Sigmoid colon (tissue), 7 donors: ENCODE measurements at places on chromosomes 11 and 22.

- DNase-seq = no peak
These were observed 30.4 kb downstream of the CYTH4 start for GRCh38 chr22:37312549-37313183.

GRCh38 chr11:13229711-13230318 is 47.8 kb upstream of the BMAL1 start:
- DNase-seq = no peak

- DNase-seq = no peak
These were observed 83.5 kb downstream of the BDNF start for GRCh38 chr11:27616711-27617110.

DNA sequence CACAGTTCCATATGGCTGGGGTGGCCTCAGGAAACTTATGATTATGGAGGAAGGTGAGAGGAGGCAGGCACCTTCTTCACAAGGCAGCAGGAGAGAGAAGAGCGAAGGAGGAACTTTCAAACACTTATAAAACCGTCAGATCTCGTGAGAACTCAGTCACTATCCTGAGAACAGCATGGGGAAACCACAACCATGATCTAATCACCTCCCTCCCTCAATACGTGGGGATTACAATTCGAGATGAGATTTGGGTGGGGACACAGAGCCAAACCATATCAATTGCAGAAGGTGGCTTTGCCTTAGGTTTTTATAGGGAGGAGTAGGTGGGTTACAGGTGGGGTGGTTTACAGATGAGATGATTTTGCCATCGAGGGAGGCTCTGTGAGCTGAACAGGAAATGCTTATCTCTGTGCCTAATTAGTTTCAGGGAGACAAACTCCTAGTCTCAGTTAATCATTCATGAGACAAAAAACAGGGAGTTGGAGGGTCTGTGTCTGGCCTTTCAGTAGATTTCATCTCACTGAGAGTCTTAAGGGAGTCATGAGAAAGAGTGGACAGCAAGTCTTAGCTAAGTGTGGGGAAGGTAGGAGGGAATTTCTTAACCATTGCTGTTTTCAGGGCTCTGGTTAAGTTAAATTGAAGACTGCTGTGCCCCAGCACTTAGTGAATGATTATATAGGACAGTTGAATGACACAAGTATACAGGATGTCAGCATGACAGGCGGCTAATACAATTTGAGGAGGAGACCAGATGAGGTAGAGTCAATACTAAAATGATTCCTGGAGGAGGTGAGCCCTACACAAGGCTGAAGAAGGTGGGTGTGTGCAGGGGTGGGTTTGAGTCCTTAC is 47.7 kb downstream of the CWC15 start:
- DNase-seq = no peak

GRCh38 chr22:49765951-49766350 is 61.7 kb downstream of the BRD1 start:
- DNase-seq = peak; percentile 56

- DNase-seq = peak; percentile 41
These were observed 5.2 kb downstream of the C1QTNF6 start for GRCh38 chr22:37182949-37183245.

- no peak for DNase-seq
These were observed 227.7 kb upstream of the ANO5 start for GRCh38 chr11:21965221-21965620.

DNA sequence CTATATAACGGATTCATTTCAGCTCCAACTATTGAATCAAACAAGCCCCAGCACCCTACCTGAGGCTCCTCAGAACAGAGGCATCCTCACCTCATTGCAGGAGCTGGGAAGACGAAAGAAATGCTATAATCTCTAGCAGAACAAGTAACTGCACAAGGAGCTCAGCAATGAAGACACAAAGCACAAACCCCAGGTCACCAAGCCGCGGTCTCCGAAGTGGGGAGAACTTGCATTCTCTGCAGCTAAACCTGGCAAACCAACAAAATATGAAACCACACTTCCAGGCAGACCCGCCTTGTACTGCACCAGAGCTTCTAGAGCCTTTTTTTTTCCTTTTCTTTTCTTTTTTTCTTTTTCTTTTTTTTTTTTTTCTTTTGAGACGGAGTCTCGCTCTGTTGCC is 21.8 kb upstream of the CD5 start:
- DNase-seq = no peak

DNA sequence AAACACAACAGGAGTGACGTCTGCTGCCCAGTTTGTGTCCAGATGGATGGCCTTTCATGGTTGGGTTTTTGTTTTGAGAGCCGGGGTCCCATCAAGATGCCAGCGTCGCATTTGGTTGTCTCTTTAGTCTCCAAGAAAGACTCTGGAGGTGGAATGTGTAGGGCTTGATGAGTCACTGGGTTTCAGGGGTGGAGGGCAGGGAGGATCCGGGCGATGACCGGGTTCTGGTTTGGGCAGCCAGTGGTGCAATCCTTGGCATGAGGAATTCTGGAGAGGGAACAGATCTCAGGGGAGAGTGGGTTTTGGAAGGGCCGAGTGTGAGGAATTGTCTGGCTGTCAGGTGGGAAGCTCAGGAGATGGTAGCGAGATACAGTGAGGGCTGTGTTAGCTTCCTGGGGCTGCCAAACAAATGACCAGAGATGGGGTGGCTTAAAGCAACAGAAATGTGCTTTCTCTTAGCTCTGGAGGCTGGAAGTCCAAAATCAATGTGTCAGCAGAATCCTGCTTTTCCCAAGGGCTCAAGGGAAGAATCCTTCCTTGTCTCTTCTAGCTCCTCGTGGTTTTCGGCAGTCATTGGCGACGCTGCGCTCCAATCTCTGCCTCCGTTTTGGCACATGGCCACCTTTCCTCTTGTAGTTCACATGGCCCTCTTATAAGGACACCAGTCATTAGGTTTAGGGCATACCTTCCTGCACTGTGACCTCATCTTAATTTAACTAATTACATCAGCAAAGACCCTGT is 26.4 kb upstream of the PPFIA1 start:
- DNase-seq = no peak

DNA sequence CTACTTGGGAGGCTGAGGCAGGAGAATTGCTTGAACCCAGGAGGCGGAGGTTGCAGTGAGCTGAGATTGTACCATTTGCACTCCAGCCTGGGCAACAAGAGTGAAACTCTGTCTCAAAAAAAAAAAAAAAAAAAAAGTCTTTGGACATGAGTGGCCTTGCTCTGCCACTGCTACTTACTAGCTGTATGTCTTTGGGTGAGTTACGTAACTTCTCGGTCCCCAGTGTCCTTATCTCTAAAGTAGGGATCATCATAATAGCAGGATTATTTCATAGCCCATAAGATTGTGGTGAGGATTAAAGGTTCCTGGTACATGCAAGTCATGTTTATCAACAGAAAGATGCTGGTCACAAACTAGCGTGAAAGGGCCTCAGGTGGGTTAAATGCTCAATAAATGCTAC is 53.9 kb upstream of the HEPHL1 start:
- DNase-seq = no peak

DNA sequence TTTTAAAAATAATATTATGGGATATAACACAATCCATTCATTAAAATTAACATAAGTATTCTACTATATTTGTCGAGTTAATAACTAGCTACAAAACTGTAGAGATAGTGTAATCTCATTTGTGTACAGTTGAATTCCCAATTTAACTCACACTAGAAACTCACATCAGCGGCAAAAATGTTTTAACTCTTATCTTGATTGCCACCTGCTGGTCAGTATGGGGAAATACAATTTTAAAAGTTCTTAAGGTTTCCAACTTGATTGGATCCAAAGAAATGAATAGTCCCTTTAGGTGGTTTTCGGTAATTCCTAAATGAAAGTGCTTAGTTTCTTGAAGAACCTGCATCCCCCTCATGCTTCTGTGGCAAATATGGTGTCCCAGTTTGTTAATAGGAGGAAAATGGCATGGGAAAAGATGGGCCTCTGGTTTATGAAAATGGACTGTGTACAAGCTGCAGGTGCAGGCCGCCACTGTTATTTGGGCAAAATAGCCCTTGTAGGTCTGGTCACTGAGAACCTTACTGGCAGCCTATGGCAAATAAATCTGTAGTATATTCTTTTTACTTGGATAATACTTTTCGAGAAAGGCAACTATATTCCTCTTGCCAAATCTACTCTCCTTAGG is 33.7 kb upstream of the SLC17A6 start:
- DNase-seq = no peak

GRCh38 chr11:75524665-75525432 is 892 bp downstream of the GDPD5 start:
- DNase-seq = no peak

GRCh38 chr11:78432058-78432515 is 14.5 kb upstream of the GAB2 start:
- no peak for DNase-seq

DNA sequence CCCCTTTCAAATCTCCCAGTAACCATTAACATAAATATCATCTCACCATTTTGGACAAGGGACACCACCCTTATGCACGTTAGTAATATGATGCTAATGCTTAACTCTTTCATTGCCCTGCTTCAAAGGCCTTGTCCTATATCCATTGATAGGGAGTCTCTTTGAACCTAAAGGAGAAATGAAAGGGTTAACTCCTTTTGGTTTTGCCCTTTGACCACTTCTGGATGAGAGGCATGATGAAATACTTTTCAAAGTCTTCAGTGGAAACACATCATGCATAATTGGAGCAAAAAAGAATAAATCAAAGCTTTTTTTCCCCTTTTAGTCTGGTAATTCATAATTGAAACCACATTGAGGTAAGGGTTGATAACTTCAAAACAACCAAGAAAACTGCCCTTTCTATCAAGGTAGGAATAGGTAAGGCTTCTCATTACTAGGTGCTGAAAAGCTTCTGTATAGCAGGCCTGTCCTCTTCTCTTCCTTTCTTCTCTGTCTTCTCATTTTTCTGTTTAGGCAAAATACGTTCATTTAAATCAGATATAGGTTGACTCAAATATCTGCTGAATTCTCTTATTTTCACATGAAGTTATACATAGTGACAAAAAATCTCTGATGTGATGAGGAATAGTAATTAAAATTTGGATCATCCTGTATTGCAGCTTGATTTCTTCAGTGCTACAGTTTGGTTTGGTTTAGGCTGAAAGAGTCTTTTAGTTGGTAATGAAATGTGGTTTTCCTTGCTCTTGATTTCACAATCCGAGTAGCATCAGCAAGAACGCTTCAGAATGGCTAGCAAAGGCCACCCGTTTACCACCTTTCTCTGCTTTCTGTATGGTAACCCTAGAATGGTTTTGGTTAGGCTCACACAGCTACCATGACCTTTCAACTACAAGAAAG is 94.8 kb downstream of the EXT2 start:
- no peak for DNase-seq

- DNase-seq = peak; percentile 79
These were observed 11.8 kb downstream of the TUB start for GRCh38 chr11:8092587-8093424.

DNA sequence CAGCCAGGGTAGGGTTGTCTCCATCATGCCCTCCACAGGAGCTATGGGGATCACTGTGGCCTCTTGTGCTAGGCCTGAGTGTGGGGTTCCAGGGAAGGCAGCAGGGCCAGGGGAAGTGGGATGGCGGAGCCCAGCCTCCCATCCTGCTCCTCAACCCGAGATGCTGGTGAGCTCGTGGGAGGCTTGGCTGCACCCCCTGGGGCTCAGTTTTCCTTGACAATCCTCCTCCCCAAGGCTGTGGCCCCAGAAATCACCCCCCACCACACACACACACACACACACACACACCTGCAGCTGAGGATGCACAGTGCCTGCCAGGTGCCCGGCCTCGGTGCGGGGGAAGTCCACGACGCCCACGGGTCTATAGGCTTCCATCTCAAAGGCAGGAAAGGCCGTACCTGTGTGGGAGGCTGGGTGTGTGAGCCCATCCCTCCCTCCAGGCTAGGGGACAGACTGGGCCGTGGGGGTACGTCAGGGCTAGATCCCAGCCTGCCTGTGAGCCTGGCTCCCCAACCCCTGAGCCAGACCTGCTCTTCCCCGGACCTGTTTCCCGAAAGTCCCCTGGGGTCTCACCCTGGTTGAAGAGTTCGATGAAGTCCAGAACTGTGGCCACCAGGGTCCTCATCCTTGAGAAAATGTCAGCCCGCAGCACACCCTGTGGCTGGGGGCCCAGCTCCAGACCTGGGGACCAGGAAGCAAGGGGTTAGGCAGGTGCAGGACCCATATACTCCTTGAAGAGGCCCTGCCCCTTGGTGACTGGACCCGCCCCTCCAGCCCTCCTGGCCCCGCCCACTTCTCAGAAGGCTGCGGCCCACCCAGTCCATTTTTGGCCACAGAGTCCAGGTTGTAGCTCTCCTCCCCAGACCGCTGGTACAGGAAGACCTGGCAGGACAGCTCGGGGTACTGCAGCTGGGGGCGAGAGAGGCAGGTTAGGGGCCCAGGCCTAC is 5.2 kb upstream of the TBX10 start:
- DNase-seq = peak; percentile 2

GRCh38 chr22:21632237-21632895 is at the start of gene CCDC116:
Gene CCDC116, plus strand, starts transcription at chr22:21632760. Its CDS starts 422 bp downstream, at chr22:21633182.
- no peak for DNase-seq

DNA sequence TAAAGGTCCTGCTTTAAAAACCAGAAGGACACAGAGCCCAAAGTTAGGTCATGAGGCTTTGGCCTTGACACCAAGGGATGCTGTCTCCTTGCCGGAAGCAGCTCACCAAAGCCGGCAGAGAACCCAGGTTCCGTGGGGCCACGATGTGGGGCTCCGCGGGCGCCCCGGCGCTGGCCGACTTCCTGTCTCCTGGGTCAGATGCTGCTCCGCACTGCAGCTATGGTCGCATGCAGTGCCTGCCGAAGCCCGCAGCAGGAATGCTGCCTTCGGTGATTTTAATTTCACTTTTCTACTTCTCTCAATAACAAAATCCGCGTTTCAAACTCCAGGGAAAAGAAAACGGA is 454 bp upstream of the OTUB1 start:
- no peak for DNase-seq

- DNase-seq = no peak
These were observed 50.6 kb downstream of the LGR4 start for GRCh38 chr11:27421819-27422494.

DNA sequence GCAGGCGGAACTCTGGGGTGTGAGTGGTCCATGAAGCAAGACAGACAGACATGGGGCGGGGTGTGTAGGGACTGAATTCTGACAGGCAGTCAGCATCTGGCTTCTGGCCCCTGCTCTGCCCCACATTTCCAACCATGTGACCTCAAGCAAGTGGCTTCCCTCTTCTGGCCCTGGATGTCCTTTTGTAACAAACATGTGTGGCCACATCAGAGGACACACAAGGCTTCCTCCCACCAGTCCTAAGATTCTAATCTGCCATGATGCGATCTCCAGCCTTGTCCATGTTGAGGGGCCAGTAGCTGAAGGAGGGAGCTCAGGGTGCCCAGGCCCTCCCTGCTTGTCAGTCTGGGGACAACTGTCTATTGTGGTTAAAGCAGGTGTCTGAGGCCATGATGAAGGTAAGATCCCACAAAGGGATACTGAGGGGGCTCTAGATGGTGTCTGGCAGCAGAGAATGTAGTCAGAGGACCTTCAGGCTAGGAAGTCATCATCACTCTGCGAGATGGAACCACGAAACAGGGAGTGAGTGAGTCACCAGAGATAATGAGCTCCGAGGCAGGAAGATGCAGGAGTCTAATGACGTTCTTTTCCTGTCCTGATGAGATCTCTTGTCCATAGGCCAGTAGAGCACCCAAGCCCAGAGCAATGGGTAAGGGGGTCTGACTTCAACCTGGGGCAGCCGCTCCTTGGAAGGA is 27.4 kb downstream of the DRD2 start:
- DNase-seq = no peak

GRCh38 chr22:38246046-38246658 is 26.7 kb downstream of the TMEM184B start:
- no peak for DNase-seq

- DNase-seq = no peak
These were observed 171.4 kb upstream of the BLID start for GRCh38 chr11:122287401-122287800.
